NB4 (cell line): ENCODE measurements at places on chromosomes 12 and 14.
A peak's percentile ranks its signal among the peaks of the same experiment; 100 is the strongest.

DNA sequence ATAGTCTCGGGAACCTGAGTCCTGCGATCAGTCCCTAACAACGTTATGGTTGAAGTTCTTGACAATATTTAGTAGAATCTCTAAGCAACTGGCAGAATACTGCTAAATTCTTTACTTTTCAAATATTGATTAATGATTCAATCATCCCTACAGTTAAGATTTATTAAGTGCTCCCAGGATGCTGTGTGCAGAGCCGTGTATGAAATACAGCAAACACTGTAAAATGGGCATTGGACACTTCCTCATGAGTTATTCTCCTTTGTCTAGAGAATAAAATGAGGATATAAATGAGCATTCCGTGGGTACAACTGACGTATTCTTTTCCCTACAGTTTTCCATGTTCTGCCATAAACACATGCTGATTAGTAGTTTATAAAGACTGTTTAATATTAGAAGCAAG, 372.4 kb downstream of the TMTC2 start:
- DNase-seq: no peak

DNA sequence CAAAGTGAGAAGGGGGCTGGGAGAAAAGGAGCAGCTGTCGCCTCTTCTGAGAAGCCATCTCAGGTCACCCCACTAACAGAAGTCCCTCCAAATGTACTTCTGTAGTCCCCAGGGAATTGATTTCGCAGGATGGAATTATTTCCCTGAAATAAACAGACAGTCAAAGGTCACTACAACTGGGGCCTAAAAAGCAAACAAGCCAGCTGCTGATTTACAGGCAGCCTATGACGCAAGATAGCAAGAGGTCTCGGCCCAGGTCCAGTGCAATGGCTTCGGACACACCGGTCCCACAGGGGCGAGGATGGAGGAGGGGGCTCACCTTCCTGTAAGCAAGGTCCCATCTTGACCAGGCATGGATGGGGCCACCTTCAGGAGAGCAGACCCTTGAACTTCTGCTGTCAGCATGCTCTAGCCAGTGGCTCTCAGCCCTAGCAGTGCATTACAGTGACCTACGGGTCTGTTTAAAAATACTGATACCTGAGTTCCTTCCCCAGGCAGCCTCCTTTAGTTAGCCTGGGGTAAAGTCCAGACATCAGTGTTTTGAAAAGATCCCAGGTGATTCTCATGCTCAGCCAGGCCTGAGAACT, 18.1 kb downstream of the NUAK1 start:
- DNase-seq: no peak

DNA sequence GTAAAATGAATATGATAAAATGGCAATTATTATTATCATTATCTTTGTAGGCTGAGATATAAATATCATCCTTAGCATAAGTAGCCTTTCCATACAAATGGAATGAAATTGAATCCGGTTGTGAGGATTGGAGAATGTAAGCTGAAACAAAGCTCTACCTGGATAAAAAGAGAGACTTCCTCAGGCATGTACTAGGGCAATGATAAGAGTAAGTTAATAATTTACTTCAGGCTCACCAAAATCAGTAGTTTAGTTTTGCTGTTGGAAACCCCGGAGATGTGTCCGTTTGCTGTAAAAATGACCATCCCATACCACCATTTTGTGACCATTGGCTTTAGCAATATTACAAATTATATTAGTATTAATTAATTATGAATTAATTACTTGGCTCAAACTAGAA, 96.3 kb downstream of the C12orf75 start:
- no peak for DNase-seq

DNA sequence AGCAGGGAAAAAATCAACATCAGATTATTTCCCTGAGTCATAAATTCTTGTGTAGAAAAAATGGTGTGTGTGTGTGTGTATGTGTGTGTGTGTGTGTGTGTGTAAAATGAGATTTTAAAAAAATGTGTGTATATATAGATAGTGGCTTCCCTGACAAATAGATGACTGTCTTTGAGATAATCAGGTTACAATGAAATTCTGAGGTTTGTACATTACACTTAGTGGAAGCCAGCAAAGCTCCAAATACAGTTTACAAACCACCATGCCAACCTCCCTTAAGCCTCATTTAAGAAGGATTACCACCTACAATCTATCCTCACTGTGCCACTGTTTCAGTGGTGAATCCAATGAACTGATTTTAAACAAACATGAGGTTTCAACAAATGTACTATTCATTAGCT, 93.8 kb downstream of the MED13L start:
- no peak for DNase-seq

DNA sequence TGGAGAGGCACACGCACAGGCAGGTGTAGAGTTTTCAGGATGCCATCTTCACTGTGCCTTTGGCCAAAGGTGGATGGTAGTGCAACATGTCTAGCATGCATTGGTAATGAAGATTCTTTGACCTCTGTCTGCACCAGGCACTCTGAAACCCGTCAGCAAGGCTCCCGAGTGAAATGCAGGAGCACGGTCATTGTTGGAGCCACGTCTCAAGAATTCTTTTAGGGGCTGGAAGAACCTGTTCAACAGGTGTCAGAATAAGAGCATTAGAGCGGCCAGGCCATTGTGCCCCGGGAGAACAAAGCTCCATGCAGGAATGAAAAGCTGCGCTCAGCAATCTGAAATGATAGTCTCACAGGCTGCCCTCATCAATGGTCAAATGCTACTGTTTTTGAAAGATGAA, 40.2 kb upstream of the DICER1 start:
- DNase-seq: no peak

DNA sequence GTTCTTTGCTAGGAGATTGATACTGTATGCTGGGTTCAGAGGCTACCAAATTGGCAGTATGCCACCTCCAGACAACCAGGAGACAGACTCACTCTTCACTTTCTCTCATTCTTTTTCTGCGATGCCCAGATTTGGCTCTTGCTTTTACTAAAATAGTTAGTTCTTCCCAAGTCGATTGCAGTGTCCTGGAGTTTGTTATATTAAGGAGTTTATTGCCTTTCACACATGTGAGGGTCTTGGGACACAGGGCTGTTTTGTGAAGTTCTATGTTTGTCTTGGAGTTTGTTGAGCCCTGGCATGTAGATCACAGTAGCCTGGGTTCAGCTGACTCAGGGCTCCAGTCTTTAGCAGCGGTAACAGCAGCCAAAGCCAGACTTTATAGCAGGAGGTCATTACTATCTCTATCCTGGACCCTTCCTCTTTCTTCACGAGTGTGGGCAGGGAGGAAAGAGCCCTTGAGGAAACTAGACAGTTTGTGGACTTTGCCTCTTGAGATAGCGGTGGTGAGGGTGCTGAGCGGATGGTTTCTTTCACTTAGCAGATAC, 1.6 kb downstream of the MLEC start:
- DNase-seq: peak; percentile 84

DNA sequence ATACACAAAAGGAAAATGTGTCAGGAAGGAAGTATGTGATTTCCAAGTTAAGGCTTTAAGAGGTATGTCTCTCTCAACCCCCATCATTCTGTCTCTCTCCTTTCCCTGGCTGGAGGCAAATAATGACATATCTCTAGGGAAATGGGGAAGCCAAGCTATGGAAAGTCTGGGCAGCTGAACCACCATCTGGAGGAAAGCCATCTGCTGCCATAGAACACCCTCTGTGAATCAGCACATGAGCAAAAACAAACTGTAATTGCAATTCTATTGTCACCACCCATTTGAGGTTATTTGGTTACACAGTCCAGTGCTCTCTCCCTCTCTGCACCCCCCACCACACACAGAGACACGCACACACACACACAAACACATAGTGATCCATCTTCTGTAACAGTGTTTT, 766.2 kb downstream of the FLRT2 start:
- no peak for DNase-seq

GRCh38 chr14:22168092-22168955, 420.7 kb downstream of the DAD1 start:
- peak; percentile 25 for DNase-seq

- DNase-seq: peak; percentile 74
Observed at GRCh38 chr12:11765817-11766794, 116.6 kb downstream of the ETV6 start.

- no peak for DNase-seq
Observed at GRCh38 chr14:87149583-87150354, 843.2 kb downstream of the GALC start.

DNA sequence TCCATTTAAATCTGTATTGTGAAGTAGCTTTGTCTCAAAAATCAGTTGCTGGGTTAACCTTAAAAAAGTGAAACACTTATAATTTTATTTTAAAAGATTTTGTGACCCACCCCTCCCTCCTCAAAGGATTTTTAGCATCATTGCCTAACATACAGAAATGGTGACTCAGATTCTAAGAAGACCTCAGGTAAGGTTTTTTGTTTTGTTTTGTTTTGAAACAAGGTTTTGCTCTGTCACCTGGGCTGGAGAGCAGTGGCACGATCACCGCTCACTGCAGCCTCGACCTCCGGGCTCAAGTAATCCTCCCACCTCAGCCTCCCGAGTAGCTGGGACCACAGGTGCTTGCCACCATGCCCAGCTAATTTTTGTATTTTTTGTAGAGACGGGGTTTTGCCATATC, 74.2 kb downstream of the GNS start:
- no peak for DNase-seq

- no peak for DNase-seq
Observed at GRCh38 chr12:53969588-53970259, 3.2 kb upstream of the HOXC11 start.
